ENCODE measurements at places on chromosomes 7 and 10.
A peak's percentile ranks its signal among the peaks of the same experiment; 100 is the strongest.

GRCh38 chr7:155181768-155182167 is 111.6 kb downstream of the HTR5A start:
- DNase-seq: no peak

DNA sequence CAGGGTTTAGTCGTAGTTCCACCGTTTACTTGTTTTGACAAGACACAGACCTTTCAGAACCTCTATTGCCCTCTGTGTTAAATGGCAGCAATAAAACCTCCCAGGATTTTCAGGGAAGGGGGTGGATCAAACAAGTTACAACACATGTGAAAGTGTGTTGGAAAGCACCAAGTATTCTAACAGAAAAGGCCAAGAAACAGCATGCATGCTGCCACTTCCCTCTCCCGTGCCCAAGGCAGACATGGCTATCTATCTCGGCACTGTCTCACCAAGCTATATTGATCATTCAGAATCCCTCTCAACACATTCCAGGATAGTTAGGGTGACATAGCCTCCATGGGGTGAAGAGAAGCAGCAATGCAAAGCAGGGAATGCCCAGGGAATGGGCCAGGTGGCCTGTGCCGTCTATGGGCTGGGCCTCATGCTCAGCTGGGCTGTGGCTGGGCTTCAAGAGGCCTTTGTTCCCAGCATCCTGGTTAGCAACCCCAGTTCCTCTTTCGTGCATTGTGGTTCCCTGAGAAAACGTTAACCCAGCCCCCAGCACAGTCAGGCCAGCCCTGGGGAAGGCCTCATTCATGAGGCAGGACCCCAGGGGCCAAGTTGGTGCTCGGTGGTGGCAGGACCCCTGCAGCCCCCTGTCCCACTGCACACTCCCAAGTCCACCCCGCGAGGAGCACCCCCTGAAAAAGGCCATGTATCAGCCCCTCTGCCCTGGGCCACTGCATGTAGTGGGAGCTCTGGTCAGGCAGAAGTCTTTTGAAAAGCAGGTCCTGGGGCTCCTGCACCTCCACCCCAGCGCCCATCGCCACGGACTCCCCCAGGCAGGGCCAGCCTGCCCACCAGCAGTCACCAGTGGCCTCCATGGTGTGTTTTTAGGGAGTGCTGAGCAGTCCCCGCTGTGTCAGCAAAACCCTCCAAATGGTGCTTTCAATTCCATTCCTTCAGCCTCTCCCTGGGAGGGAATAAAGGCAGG is 25.5 kb downstream of the VSIR start:
- peak; percentile 56 for DNase-seq

DNA sequence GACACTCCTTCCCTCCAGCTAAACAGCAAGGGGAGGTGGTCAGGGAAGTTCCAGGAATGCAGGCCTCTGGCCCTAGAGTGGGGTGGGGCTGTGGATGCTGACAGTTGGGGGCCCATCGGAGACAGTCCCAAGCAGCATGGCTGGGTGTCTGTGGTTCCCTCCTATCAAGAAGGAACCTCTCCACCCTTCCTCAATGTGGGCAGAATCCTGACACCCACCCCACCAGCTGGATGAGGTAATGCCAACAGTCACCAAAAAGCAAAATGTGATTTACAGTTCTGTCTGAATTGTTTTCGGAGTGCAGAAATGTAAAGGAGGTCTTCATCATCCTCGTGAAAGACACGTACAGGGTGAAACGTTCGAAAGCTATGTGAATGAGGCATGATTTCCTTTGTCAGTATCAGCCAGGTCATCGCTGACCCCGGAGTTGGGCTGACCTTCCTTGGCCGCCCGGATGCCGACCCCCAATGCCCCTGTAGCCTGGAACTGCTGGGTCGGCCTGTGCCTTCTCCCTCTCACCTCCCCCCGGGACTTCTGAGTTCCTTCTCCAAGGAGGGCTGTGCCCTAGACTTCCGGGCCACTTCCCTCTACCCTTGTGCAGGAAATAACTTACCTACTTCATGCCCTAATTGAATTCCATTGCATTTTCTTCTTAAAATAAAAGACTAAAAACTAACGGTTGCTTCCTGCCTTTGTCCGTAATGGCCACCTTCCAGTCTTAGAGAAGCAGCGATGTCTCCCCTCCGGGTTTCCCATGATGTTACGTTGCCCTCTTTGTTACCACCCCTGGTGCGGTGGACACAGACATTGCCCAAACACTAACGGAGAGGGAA is 24.5 kb downstream of the FOXK1 start:
- no peak for DNase-seq

GRCh38 chr10:82543631-82544030 is 668.6 kb downstream of the NRG3 start:
- no peak for DNase-seq

GRCh38 chr10:124949543-124949942 is 7.6 kb downstream of the ZRANB1 start:
- no peak for DNase-seq

- DNase-seq: no peak
Observed at GRCh38 chr10:21771219-21771618, 232.3 kb downstream of the DNAJC1 start.

- DNase-seq: no peak
Observed at GRCh38 chr7:121301446-121302213, 27.2 kb upstream of the WNT16 start.

GRCh38 chr7:155963771-155964195 is 151.5 kb upstream of the SHH start:
- no peak for DNase-seq

- no peak for DNase-seq
Observed at GRCh38 chr10:2303169-2303568, 565.8 kb upstream of the ADARB2 start.

DNA sequence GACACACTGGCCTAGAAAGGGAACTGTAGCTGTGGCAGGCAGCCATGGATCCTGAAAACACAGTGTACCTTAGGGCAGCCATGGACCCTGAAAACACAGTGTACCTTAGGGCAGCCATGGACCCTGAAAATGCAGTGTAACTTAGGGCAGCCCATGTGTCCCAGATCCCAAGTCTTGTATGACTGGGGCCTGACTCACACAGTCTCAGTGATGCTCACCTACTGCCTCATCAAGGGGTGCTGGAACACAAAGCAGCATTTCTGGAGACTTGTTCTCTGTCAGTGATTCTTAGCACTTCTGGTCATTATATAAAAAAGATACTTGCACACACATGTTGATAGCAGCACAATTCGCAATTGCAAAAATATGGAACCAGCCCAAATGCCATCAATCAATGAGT is 70.2 kb upstream of the LAMB4 start:
- no peak for DNase-seq

- DNase-seq: no peak
Observed at GRCh38 chr10:95193944-95194343, at the start of gene ACSM6. Gene ACSM6, plus strand, starts transcription at chr10:95194238. Its CDS starts 248 bp downstream, at chr10:95194486.

DNA sequence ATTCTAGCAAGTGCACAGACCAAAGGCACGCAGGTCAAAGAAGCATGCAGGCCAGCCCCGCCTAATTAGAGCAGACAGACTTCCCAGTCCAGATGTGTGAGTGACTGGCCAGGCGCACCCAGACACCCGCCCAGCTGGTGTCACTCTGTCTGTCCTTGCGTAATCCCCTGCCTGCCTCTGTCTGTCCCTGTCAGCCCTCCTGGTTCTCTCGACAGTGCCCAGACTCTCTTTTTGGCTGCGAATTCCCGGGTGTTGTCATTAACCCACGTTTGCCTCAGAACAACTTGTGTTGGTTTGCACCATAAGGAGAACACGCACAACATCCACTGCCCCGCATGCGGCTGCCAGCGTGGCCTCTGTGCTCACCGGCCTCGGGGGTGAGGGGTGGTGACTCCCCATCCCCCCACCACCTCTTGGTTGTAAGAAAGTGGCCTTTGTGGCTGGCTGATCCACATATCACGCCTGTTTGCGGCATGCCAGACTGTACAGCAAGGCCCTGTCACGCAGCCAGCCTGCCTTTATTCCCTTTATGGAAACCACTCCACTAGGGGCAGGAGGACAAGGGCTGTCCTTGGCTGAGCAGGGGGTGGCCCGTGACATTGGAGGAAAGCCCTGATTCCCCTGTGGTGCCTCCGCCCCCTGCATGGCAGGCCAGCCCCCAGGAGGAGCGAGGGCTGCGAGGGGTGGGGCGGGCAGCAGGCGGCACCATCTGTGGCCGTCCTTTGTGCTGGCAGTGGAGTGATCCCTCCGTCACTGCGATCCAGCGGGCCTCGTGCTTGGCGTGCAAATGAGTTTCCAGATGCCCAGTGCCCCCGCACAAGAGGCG is 72.8 kb upstream of the PPIF start:
- no peak for DNase-seq

- no peak for DNase-seq
Observed at GRCh38 chr7:27064159-27064558, 31.6 kb downstream of the HOXA1 start.

- DNase-seq: no peak
Observed at GRCh38 chr10:127474501-127474900, 74.6 kb upstream of the NPS start.

DNA sequence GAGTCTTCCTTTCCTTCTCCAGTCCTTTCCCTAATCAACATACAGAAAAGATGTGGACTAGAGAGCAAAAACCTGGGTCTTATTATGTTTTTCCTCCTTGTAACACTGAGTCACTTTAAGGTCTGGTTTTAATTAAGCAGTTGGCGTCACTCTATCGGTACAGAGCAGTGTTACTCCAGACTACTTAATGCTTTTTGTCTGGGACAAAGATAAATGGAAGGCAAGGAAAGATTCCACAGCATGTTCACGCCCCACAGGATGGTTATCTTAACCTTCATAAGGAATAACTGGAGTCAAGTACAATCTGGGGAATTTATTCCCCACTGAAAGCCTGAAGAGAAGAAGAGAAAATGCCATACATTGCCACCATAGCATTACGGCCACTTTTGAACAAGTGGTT is 145.7 kb downstream of the ELAPOR2 start:
- no peak for DNase-seq

- DNase-seq: no peak
Observed at GRCh38 chr7:130221746-130222145, 14.1 kb downstream of the SSMEM1 start.

- DNase-seq: no peak
Observed at GRCh38 chr10:73552819-73553715, 38.1 kb downstream of the USP54 start.

DNA sequence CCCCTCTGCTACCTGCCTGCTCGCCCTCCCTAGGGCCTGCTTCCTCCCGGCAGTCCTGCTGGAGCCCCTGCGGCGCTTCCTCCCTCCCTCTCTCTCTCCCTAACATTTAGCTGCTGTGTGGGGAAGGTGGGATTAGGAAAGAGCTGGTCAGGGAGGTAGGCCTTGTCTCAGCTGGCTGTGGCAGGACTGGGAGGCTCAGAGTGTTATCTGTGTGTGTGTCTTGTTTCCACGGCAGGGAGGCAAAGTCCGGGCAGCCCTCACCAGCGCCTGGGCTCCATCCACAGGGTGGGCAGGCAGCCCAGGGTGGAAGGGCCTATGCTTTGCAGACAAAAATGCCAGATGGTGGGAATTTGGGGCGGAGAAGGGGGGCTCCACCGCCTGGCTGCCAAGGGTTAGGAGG is 105.7 kb downstream of the RPS24 start:
- DNase-seq: no peak

- DNase-seq: no peak
Observed at GRCh38 chr7:99372275-99373090, 2.0 kb upstream of the ARPC1B start.

- no peak for DNase-seq
Observed at GRCh38 chr10:43029043-43029442, 47.8 kb upstream of the RET start.

GRCh38 chr10:113125612-113126011 is 175.6 kb downstream of the TCF7L2 start:
- DNase-seq: no peak

GRCh38 chr10:105725007-105725406 is 1083.9 kb downstream of the SORCS3 start:
- DNase-seq: no peak

DNA sequence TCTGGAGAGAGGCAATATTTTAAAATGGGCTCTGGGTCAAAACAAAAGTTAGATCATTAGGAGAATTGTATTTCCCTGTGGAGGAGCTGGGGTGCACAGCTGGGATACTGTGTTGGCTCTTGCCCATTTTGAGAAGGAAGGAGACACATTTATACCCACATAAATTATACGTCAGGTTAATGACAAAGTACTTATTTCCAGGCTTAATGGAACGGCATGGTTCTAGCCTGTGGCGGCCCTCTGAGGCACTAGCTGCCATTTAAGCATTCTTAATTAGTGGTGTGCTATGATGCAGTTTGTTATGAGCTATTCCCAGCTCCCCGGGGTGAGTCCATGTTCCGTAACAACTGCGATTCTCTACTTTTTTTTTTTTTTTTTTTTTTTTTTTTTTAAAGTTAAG is 193.5 kb downstream of the SEC23IP start:
- DNase-seq: no peak

- DNase-seq: no peak
Observed at GRCh38 chr10:44153918-44154670, 230.8 kb downstream of the CXCL12 start.

DNA sequence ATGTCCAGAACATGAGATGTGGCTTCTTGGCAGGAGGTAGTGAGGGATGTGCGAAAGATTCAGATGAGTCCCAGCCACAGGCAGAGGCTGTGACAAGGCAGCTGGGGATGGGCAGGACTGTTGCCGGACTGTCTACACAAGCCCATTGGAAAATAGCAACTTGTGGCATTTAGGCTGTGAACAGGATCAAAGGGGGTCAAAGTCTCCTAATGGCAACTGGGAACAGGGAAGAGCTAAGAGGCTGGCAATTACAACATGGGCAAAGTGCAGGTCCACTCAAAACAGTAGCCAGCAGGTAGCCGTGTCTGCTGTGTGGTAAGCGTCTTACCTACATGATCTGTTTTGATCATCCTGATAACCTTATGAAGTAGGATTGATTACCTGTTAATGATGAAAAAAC is 254.2 kb upstream of the ZNF32 start:
- no peak for DNase-seq

DNA sequence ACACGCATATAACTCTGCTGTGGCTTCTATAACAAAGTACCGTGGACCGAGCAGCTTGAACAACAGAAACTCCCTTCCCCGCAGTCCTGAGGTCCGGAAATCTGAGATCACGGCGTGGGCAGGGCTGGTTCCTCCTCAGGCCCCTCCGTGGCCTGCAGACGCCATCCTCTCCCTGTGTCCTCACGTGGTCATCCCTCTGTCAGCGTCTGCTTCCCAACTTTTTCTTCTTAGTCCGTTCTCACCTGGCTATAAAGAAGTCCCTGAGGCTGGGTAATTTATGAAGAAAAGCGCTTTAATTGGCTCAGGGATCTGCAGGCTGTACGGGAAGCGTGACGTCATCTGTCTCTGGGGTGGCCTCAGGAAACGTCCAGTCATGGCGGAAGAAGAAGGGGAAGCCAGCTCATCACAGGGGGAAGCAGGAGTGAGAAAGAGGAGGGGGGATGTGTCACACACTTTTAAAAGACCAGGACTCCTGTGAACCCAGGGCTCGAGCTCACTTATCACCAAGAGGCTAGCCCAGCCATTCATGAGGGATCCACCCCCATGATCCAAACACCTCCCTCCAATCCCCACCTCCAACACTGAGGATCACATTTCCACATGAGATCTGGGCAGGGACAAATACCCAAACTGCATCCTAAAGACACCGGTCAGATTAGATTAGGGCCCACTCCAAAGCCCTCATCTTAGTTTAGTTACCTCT is 91.2 kb upstream of the INSIG1 start:
- peak; percentile 55 for DNase-seq

Data from GM12892 (cell line).